ENCODE measurements at places on chromosomes 3 and 15. TPM values are rescaled to one million over a fixed set of nuclear protein-coding genes. Genes with fewer than 3 reads are reported as not detected.

DNA sequence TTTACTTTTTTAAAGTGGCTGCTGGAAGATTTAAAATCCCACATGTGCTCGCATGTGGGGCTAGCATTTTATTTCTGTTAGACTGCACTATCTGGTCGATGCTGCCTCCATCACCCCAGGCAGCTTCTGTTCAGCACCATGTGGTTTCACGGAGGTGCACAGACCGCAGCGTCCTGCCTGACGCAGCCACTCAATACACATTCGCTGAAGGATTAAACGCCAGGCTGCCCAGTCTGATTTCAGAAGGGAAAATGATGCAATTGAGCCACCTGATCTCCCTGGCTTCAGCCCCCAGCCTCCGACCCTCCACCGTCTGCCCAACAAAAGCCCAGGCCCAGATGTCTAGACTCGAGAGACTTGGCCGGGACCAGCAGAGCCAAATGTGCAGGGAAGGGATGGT is 84.5 kb downstream of the MEGF11 start:
- no peaks in the 10 kb centered on the region for H3K27me3 ChIP-seq
- DNase-seq, result no peak
- H3K4me1 ChIP-seq, result no peaks in the 10 kb centered on the region
- H3K4me3 ChIP-seq, result no peak overlapping the region

Gene TEX55
- total RNA-seq, result not detected

- no peak overlapping the region for H3K4me3 ChIP-seq
- DNase-seq, result no peak
- no peak overlapping the region for H3K27ac ChIP-seq
- no peaks in the 10 kb centered on the region for H3K4me1 ChIP-seq
Measured at GRCh38 chr3:32847528-32847927, 29.7 kb downstream of the TRIM71 start.

DNA sequence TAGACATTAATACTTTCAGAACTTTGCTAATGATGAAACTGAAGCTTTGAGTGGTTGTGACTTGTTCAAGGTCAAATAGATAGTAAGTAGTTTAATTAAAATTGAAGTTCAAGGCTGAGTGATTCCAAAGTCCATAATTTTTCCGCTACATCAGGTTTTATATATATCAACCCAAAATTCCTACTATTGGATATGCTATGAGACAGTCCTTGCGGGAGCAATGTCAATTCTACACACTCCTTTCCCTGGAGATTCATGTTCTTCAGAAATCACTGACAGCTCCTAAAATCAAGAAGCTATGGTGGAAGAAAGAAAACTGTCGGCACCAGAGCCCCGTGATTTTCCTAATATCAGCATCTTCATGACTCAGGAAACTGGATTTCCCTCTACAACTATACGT is 167.6 kb downstream of the EPHA3 start:
- DNase-seq, result no peak
- no peak overlapping the region for H3K4me3 ChIP-seq
- no peaks in the 10 kb centered on the region for H3K4me1 ChIP-seq
- H3K27me3 ChIP-seq, result no peaks in the 10 kb centered on the region
- H3K36me3 ChIP-seq, result no peaks in the 10 kb centered on the region

GRCh38 chr3:124336067-124336656 is 344.2 kb upstream of the ROPN1 start:
- no peak for DNase-seq
- peaks cover 7% of the 10 kb centered on the region for H3K27me3 ChIP-seq
- H3K4me3 ChIP-seq, result no peak overlapping the region
- no peaks in the 10 kb centered on the region for H3K36me3 ChIP-seq
- H3K27ac ChIP-seq, result no peak overlapping the region

GRCh38 chr3:9903904-9904303 is 1.3 kb downstream of the IL17RE start:
- no peak overlapping the region for H3K27ac ChIP-seq
- H3K4me1 ChIP-seq, result peaks cover 26% of the 10 kb centered on the region
- no peaks in the 10 kb centered on the region for H3K27me3 ChIP-seq
- H3K36me3 ChIP-seq, result no peaks in the 10 kb centered on the region

DNA sequence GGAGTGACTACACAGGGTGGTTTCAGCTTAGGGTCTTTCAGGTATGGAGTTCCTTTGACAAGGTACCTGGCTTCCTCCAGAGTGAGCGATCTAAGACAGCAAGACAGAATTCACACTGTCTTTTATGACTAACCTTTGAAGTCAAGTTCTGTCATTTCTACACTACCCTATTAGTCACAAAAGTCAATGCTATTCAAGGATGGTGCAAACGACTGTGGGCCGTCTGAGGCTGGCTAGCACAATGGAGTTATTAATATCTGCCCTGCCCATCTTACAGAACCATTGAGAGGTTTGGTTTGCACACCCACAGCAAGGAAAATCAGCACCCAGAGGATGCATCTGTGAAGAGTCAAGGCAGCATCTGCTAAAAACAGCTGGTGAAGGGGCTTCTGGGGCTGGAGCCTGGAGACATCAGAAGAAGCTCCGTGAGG is 62.9 kb upstream of the XCR1 start:
- H3K27me3 ChIP-seq, result peaks cover 38% of the 10 kb centered on the region
- no peak overlapping the region for H3K4me3 ChIP-seq
- H3K36me3 ChIP-seq, result no peaks in the 10 kb centered on the region
- H3K27ac ChIP-seq, result no peak overlapping the region

Gene TOPBP1
- 79.1 TPM for total RNA-seq

Gene RAB6B
- 2.7 TPM for total RNA-seq

Gene ARHGEF3
- 28.0 TPM for total RNA-seq

- DNase-seq, result no peak
- H3K27me3 ChIP-seq, result peaks cover 18% of the 10 kb centered on the region
Measured at GRCh38 chr3:195806211-195806915, 5.4 kb downstream of the MUC4 start.

DNA sequence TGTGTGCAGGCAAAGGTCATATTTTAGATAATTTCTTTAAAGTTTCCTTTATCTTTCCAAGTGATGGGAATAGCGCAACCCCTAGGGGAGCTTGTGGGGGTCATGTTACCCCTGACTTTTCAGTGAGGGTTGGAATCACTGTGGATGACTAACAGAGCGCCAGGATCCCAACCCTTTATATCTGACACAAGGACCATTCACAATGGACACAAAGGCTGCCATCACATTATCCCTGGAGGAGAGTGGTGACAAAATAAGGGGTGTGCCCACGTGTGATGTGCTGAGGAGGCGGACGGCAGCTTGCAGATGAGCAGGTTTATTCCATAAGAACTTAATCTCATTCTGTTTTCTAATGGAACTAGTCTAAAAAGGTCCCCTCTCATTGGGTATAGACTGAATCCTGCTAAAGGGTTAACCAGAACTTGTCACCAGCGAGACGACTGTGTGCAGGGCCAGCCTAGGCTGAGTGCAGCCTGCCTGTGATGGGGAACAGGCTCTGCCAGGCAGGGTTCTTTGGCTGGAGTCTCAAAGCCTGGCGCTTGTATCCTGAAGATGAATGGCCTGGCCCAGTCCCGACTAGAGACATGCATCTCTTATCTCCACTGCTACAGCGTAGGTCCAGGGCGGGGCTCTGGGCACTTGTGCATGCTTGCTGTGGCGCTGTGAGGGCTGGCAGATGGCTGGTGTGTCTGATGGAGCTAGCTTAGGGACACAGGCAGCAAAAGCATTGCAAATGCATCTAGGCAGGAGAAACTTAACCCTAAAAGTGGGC is 50.2 kb downstream of the CHDH start:
- H3K36me3 ChIP-seq, result no peaks in the 10 kb centered on the region
- H3K4me3 ChIP-seq, result no peak overlapping the region
- H3K4me1 ChIP-seq, result no peaks in the 10 kb centered on the region
- DNase-seq, result no peak
- H3K27me3 ChIP-seq, result no peaks in the 10 kb centered on the region
- no peak overlapping the region for H3K27ac ChIP-seq

DNA sequence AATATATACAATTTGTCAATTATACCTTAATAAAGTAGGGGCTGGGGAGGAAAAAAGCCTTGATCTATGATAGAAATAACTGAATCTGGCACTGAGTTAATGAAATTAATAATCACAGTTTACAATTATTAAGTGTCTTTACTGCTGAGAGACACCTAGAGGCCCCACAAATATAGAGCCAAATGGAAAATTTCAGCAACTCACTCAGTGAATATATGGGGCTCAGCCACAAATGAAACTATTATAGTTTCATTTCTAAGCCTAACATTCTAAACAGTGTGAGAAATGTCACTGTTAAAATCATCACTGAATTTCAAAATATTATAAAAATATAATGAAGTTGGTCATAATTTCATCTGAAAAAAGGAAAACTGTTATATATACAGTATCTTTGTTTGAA is 40.3 kb downstream of the GNB4 start:
- H3K36me3 ChIP-seq, result no peaks in the 10 kb centered on the region
- no peak overlapping the region for H3K27ac ChIP-seq
- no peak overlapping the region for H3K4me3 ChIP-seq

DNA sequence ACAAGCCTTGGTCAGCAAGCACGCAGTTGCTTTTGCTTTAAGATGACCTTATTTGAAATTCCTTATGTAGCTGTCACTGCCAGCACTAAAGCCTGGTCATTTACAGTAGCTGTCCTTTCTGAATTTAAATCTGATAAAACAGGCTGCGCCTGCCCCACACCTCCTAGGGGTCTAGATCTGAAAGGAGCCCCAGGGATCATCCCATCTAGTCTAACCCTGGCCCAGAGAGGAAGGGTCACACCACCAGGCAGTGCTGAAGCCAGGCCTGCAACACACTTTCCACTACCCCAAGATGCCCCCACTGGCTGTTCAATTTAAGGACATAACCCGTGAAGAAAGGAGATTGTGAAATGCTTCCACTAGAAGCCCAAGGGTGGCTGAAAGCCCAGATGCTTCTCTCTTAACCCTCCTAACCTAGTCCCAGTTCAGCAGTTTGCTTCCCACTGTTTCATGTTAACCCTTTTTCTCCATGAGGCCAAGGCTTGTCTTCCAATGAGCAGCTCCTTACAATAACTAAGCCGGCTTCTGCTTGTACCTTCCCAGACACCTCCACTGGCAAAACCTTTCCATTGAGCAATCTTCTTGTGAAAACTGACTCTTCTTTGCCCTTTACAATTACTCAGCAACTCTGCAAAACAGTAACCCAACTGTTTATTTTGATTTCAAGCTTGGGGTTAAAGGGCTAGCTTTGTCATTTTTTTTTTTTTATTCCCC is 198.9 kb upstream of the LPP start:
- no peaks in the 10 kb centered on the region for H3K36me3 ChIP-seq
- H3K27ac ChIP-seq, result no peak overlapping the region
- peaks cover 46% of the 10 kb centered on the region for H3K4me1 ChIP-seq
- no peak for DNase-seq
- no peaks in the 10 kb centered on the region for H3K27me3 ChIP-seq

- DNase-seq, result no peak
- H3K36me3 ChIP-seq, result no peaks in the 10 kb centered on the region
- peaks cover 3% of the 10 kb centered on the region for H3K27me3 ChIP-seq
- H3K4me3 ChIP-seq, result no peak overlapping the region
Measured at GRCh38 chr3:37899711-37900306, 38.1 kb downstream of the CTDSPL start.

Gene NMNAT3
- total RNA-seq, result 1.1 TPM

GRCh38 chr15:71532994-71533393 is 277.4 kb upstream of the NR2E3 start:
- H3K27ac ChIP-seq, result no peak overlapping the region
- no peak overlapping the region for H3K4me3 ChIP-seq
- no peaks in the 10 kb centered on the region for H3K4me1 ChIP-seq

GRCh38 chr15:58462973-58463663 is 31.3 kb downstream of the LIPC start:
- no peaks in the 10 kb centered on the region for H3K27me3 ChIP-seq
- H3K4me3 ChIP-seq, result no peak overlapping the region
- H3K36me3 ChIP-seq, result no peaks in the 10 kb centered on the region
- no peak overlapping the region for H3K27ac ChIP-seq

GRCh38 chr3:72042397-72043203 is 257.7 kb upstream of the PROK2 start:
- no peaks in the 10 kb centered on the region for H3K36me3 ChIP-seq
- no peak for DNase-seq
- H3K4me1 ChIP-seq, result no peaks in the 10 kb centered on the region
- H3K27me3 ChIP-seq, result peaks cover 16% of the 10 kb centered on the region
- H3K4me3 ChIP-seq, result no peak overlapping the region

Gene CD276
- 4.9 TPM for total RNA-seq

DNA sequence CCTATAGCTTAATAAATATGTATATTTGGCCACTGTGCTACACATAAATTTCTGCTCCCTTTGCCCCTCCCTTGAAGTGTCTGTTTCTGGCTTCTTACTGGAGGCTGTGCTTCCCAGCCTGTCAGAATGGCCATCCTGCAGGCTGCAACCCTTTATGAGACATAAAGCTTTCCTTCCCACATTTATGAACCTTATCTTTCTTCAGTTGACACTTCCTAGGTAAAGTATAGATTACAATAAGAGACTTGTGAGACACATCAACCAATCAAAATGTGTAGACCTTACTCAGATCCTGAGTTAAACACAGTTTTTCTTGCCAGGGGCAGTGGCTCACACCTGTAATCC is 29.5 kb downstream of the SCN11A start:
- DNase-seq, result no peak
- H3K27ac ChIP-seq, result no peak overlapping the region
- H3K4me3 ChIP-seq, result no peak overlapping the region

DNA sequence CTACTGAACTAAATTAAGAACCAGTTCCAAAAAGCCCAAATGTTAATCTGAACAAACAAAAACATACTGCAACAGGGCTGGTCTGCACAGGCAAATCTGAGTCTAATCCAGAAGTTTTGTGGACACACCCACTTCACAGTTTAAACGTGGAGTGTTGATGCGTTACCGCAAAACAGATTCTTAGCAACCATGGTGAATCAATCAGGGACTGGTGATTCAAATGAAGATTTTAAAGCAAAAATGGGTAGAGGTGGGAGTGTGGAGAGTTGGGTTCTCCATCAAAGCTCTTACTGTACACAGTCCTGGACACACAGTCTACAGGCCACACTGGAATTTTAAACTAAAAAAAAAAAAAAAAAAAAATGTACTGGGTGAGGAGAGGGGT is 5.2 kb downstream of the ANXA2 start:
- DNase-seq, result peak; percentile 71
- H3K36me3 ChIP-seq, result peaks cover 20% of the 10 kb centered on the region
- no peaks in the 10 kb centered on the region for H3K27me3 ChIP-seq
- no peak overlapping the region for H3K4me3 ChIP-seq
- peak overlapping the region; percentile 72 for H3K27ac ChIP-seq

DNA sequence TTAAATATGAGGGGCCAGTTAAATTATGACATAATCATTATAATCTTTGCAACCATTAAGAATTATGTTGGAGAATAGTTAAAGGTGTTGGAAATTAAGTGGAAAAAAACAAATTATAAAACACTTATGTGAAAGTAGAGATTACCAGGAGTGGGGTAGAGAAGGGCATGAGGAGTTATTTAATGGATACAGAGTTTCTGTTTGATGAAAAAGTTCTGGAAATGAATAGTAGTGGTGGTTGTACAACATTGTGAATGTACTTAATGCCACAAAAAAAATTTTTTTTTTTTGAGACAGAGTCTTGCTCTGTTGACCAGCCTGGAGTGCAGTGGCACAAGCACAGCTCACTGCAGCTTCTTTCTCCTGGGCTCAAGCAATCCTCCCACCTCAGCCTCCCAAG is 25.1 kb upstream of the TNIK start:
- no peaks in the 10 kb centered on the region for H3K36me3 ChIP-seq
- no peak overlapping the region for H3K4me3 ChIP-seq
- DNase-seq, result no peak
- peaks cover 11% of the 10 kb centered on the region for H3K4me1 ChIP-seq
- H3K27me3 ChIP-seq, result no peaks in the 10 kb centered on the region
